ENCODE measurements at places on chromosomes 13 and 19. TPM values are rescaled to one million over a fixed set of nuclear protein-coding genes. Genes with fewer than 3 reads are reported as not detected.

The ATP4B gene
- 26.7 TPM for total RNA-seq

The MAST1 gene
- 1.9 TPM for total RNA-seq

The C19orf85 gene
- not detected for total RNA-seq

The ZNF610 gene
- 18.0 TPM for total RNA-seq

The FUT3 gene
- 16.3 TPM for total RNA-seq

The SIGLECL1 gene
- total RNA-seq = not detected

DNA sequence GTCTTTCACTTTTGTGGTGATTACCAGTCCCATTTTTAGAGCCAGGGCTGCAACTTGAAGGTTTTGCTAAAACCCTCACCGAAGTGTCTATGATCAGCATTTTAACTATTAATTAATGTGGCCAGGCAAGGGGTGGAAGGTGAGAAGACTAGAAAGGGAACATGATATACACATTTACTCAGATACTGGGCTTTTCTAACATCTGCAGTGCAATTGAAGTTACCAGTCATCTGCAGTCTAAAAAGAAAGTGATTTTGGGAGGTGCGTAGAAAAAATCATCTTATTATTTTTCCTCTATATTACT is 481 bp downstream of the ALOX5AP start:
- DNase-seq = no peak

DNA sequence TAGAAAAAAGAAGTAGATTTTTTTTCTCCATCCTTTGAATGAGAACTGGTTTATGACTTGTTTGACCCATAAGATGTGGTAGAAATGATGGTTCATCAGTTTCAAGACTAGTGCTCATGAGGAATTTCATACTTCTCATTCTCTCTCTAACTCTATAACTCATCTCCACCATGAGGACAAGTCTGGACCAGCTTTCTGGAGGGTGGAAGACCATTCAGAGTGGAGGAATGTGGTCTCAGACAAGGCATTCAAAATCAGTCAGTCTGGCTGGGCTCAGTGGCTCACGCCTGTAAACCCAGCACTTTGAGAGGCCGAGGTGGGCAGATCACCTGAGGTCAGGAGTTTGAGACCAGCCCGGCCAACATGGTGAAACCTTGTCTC is 3.5 kb upstream of the EID2 start:
- DNase-seq = no peak

GRCh38 chr13:29185926-29186325 is 365.8 kb downstream of the MTUS2 start:
- no peak for DNase-seq

- DNase-seq = no peak
Observed at GRCh38 chr13:62357887-62358645, 942.4 kb upstream of the PCDH20 start.

- DNase-seq = no peak
Observed at GRCh38 chr13:51212758-51213157, 9.4 kb upstream of the FAM124A start.

DNA sequence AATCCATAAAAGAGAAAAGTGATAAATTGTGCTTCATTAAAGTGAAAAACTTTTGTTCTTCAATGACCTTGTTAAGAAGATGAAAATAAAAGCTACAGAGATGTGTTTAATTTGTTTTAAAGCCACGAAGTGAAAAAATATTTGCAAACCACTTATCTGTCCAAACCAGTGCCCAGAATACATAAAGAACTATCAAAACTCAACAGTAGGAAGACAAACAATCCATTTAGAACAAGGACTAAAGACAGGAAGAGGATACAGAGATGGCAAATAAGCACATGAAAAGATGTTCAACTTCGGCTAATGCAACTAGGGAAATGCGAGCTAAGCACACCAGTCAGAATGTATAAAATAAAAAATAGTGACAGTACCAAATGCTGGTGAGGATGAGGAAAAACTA is 15.0 kb downstream of the GJB6 start:
- no peak for DNase-seq

DNA sequence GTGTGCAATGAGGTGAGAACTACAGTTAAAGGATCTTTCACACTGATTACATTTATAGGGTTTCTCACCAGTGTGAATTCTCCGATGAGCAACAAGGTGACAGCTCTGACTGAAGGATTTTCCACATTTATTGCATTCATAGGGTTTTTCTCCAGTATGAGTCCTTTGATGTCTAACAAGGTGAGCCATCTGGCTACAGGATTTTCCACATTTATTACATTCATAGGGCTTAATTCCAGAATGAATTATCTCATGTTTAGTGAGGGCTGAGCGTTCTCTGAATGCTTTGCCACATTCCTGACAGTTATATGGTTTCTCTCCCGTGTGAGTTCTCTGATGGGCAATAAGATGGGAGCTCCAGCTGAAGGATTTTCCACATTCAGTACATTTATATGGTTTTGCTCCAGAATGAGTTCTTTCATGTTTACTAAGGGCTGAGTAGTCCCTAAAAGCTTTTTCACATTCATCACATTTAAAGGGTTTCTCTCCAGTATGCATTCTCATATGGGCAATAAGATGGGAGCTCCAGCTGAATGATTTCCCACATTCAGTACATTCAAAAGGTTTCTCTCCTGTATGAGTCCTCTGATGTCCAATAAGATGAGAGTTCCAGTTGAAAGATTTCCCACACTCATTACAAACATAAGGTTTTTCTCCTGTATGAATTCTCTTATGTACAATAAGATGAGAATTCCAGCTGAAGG is 4.4 kb upstream of the C19orf18 start:
- DNase-seq = no peak

GRCh38 chr19:11031421-11032070 is 57.7 kb upstream of the LDLR start:
- DNase-seq = no peak

GRCh38 chr13:30559274-30559673 is 58.4 kb upstream of the USPL1 start:
- no peak for DNase-seq

DNA sequence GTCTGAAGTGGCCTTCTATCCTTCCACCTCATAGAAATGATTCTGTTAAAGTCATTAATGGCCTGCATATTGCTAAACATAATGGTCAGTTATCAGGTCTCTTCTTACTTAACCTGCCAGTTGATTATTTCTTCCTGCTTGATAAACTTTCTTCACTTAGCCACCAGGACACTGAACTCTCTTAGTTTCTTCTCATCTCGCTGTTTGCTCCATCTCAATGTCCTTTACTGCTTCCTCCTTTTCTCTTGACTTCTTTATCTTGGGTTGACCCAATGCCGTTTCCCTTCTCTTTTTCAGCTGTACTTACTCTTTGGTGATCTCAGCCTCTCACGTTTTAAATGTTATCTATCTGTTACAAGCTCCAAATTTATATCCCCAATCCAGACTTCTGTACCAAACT is 17.1 kb upstream of the CLC start:
- no peak for DNase-seq

DNA sequence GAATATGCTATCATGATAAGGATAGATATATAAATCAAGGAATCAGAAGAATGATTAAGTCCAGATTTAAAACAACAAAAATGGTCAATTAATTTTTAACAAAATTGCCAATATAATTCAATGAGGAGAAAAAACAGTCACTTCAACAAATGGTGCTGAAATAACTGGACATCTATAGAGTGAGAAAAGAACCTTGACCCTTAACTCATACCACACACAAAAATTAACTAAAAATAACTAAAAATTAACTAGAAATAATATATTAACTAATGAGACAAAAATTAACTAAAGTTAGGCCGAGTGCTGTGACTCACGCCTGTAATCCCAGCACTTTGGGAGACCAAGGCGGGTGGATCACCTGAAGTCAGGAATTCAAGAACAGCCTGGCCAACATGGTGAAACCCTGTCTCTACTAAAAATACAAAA is 9.5 kb downstream of the LGALS7 start:
- DNase-seq = no peak

DNA sequence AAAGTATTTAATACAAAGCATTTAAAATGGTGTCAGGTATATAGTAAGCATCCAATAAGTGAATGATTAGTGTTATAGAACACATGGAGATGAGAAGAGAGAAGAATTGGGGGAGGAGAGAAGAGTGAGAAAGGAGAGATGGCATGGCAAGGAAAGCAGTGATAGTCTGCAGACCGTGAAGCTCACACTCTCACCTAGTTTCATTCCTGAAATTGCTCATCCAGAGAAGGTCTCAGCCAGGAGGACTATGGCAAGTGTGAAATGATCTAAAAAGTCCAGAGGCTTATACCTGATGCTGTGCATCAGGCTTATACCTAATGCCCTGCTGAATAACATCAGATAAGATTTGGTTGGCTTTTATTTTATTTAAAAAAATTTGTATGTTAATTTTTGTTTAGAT is 351.6 kb upstream of the KLF12 start:
- no peak for DNase-seq

- DNase-seq = no peak
Observed at GRCh38 chr19:17206736-17207581, 8.2 kb upstream of the USE1 start.
